ENCODE measurements at places on chromosomes 1 and 21.

DNA sequence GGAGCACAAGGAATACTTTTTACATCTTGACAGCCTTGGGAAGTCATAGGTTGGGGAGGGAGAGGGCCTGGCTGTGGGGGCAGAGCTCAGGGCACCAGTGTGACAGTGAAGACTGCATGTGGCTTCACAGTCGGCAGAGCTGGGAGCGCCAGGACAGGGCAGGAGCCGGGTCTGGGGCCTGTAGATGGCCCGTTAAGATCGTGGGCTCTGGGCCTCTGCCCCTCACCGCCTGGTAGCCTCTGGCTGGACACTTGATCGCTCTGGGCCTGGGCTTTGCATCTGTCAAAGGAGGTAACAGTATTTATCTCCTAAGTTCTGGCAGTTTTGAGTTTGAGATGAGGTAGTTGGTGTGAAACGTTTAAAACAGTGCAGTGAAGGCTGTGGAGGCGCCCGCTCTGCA, 4.8 kb downstream of the SLX9 start:
- DNase-seq = no peak

DNA sequence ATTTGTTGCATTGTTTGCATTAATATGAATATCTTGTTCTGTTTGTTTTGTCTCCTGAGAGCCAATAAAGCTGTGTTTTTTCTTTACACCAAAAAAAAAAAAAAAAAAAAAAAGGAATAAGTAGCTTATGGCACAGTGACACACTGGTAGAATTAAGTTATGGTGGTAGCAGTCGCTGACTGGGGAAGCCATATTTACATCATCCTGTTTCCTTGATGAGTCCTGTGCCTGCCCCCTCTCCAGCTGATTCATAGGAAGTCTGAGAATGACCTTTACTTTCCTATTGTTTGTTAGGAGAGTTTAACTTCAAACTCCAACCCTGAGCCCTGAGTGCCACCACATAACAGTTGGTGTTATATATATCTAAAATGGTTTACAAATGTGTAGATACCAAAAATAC, 62.2 kb downstream of the OBSCN start:
- no peak for DNase-seq

DNA sequence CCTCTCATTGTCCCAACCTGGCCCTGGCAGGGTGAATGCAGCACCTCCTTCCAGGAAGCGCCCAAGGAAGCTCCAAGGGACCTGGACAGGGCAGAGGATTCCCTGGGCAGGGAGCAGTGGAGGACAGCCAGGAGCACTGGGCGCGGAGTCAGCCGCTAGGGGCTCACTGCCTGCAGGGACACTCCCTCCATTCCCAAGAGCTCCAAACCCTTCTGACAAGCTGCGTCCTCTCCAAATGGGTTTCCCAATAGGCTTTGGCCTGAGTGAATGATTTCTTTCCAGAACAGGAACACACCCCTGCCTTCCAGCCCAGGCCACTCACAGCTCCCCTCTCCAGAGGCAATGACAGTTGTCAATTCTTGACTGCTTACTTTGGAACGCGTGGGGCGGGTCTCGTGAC, 128.5 kb upstream of the EDN2 start:
- DNase-seq = no peak

- no peak for DNase-seq
Measured at GRCh38 chr1:13737398-13737797, 37.4 kb downstream of the PRDM2 start.

GRCh38 chr1:165699577-165699976, 1.2 kb upstream of the ALDH9A1 start:
- DNase-seq = no peak

- DNase-seq = no peak
Measured at GRCh38 chr1:192967901-192968300, 91.3 kb downstream of the UCHL5 start.

DNA sequence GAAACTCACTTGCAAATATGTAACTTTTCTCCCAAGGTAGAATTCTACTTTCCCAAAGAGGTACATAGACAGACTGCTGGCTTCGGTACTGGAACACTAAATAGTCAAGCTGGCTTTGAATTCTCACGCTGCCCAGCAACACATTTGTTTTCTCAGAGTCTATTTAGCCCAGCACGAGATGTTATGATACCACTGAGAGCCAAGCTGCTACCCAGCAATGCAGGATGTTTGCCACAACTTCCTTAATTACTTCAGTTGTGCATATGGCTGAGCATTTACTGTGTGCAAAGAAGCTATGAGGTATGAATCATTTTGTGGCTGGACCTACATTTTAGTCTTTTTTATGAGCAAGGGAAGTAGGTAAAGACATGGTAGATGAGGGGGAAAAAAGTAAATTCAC, 793.2 kb downstream of the PLA2G4A start:
- no peak for DNase-seq

- no peak for DNase-seq
Measured at GRCh38 chr1:246382589-246383238, 124.4 kb downstream of the SMYD3 start.

- DNase-seq = no peak
Measured at GRCh38 chr1:221632072-221632471, 109.8 kb downstream of the DUSP10 start.

GRCh38 chr1:173418107-173418985, 58.8 kb upstream of the PRDX6 start:
- DNase-seq = no peak

DNA sequence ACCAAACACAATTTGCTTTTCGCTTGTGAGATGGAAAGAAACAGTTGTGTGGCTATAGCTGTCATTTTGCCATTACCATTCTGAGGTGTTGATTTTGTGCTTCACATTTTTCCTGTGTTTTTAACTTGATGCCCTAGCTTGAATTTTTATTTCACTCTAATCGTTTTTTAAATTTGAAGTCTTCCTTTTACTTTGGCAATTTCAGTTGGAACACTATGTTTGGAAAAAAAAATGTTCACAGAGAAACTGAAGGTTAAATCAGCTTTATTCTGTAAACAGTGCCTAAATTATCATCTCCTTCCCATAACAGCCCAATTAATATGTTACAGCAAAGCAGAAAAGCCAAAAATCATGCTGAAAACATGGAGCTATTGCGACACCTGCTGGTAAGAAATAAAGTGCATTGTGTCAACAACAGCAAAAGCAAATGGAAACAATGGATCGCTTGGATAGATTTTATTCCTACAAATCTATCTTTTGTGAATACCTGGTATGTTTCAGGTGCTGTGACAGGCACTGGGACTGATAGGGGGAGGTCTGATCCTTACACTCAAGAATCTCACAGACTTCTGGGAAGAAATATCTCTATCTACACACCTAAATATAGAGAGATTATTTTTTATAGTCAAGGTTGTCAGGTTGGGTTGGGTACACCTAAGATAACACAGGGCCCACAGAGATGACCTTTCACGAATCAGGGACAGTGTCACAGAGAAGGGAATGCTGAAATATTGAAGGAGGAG, 16.2 kb upstream of the ERICH3 start:
- peak; percentile 52 for DNase-seq

DNA sequence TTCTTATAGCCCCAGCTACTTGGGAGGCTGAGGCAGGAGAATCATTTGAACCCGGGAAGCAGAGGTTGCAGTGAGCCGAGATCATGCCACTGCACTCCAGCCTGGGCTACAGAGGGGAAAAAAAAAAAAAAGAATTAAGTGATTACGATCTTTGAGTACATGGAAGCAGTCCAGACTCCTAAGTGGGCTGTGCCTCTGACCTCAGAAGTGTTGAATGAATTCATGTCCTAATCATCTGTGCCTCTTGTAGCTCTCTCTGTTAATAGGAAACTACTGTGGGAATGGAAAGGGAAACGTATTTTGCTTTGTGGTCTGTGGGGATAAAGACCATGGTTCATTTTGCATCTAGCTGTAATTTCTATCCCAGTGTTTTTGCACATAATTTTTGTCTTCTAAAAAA, 8.4 kb upstream of the IVNS1ABP start:
- no peak for DNase-seq

DNA sequence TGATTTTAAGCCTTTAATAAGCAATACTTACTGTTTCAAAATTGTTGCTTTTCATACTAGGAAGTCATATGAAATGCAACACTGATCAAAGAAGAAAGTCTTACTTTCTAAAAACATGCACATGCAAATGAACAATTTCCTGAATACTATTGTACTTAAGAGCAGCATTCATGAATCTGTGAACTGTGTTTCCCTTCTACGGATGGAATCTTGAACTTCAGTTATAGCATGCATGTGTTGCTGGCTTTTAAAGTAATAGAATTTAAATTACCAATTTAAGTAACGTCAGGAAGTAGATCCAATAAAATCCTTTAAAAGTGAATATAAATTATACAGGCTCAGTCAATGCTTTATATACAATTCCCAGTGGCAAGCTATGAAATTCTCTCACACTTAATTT, 348.9 kb downstream of the KCNT2 start:
- no peak for DNase-seq

GRCh38 chr1:46342084-46342656, 1.6 kb downstream of the NSUN4 start:
- no peak for DNase-seq

GRCh38 chr1:153434746-153435455, 18.6 kb downstream of the S100A7A start:
- DNase-seq = no peak

- no peak for DNase-seq
Measured at GRCh38 chr1:47416319-47417169, 459 bp downstream of the FOXE3 start.

- no peak for DNase-seq
Measured at GRCh38 chr1:230105754-230106625, 39.0 kb downstream of the GALNT2 start.

GRCh38 chr1:90716552-90717355, at the start of gene BARHL2:
TSS of gene BARHL2 (minus strand) at chr1:90717302. CDS start at chr1:90717195, 107 bp downstream.
- no peak for DNase-seq

DNA sequence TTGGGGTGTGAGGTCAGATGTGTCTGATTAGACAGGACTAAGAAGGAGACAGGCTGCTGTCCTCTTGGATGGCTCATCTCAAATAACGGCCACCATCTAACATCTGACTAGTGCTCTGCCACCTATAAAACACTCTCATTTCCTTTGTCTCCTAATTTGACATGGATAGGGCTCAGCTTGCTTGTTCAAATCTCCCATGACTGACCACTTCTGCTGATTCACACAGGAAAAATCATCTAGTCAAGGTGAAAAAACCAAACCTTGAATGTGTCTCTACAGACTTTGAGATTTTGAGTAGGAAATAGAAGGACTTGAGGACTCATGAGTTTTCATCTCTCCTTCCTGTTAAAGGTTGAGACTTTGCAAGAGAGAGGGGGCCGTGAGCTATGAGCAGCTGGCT, 150.6 kb downstream of the IER5 start:
- DNase-seq = no peak

DNA sequence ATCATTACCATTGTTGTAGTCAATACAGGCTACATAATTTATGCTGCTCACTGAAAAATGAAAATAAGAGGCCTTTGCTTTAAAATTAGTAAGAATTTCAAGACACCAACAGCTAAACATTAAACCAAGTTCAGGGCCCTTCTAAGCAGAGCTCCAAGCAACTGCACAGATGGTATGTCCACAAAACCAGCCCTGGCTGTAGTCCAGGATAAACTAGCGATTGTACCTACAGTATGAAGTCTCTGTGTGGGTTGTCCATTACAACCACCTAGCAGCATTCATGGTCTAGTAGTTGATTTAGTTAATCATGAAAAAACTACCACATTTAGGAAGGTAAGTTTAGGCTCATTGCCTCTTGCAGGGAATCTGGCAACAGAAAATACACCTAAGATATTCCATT, 35.3 kb downstream of the CLCA4 start:
- DNase-seq = no peak

- no peak for DNase-seq
Measured at GRCh38 chr1:182574156-182574555, 14.9 kb downstream of the RNASEL start.

GRCh38 chr1:40251456-40251855, 3.7 kb downstream of the TMCO2 start:
- DNase-seq = no peak

GRCh38 chr1:46594063-46594462, 10.0 kb downstream of the MKNK1 start:
- no peak for DNase-seq

GRCh38 chr1:101251504-101251903, 14.7 kb downstream of the S1PR1 start:
- no peak for DNase-seq

DNA sequence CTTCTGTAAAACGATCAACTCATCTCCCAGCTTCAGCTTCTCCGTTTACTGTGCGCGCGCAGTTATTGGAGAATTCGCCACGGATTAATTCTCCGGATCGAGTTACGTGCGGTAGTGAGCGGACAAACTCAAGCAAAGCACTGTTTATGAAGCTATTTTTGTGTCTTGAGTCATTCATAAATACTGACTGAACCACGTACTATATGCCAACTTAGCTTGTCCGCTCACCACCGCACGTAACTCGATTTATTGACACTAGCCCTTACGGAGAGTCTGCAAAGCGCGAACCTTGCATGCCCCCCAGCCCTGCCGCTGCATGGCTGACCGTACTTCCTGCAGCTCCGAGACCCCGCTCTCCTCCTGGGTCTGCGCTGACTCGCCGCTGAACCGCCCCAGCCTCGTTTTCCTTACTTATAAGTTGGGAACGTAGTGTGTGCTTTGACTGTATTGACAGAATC, 773 bp downstream of the CHD1L start:
- peak; percentile 27 for DNase-seq

DNA sequence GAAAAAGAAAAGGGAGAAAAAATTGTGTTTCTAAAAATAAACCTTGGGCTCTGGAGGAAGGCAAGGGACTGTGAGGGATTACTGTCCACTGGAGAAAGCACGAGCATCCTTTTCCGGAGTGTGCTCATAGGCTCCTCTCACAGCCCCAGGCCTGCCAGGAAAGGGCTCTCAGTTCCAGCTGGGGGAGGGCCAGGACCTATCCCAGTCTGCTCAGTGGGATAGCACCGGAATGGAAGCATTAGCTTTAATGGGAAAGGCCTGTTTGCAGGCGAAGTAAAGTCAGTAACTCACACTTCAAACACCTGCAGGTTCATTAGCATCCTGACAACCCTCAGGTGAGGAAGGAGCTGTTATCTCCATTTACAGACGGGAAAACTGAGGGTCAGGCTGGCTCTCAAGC, 113.9 kb upstream of the USP24 start:
- DNase-seq = no peak

GRCh38 chr1:86176226-86176625, 19.7 kb upstream of the COL24A1 start:
- no peak for DNase-seq

- DNase-seq = no peak
Measured at GRCh38 chr1:94713472-94714141, 106.5 kb upstream of the SLC44A3 start.

DNA sequence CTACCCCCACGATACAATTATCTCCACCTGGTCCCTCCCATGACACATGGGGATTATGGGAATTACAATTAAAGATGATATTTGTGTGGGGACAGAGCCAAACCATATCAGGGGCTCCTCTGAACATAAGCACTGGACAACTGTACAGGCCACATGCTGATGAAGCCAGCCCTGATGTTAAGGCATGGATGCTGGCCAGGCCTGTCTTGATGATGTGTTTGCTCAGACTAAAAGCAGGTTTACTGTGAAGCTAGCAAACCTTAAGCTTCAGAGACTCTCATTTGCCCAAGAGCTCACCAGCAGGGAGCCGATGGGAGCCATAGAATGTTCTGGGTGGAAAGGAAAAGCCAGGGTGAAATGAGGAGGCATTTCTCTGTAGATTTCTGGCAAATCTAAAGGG, 135.3 kb upstream of the KCNK1 start:
- no peak for DNase-seq
